OCI-M1 (cell line): ENCODE measurements at places on chromosomes 2 and 18.

GRCh38 chr18:41818381-41819355 is 136.4 kb upstream of the PIK3C3 start:
- no peak for DNase-seq

DNA sequence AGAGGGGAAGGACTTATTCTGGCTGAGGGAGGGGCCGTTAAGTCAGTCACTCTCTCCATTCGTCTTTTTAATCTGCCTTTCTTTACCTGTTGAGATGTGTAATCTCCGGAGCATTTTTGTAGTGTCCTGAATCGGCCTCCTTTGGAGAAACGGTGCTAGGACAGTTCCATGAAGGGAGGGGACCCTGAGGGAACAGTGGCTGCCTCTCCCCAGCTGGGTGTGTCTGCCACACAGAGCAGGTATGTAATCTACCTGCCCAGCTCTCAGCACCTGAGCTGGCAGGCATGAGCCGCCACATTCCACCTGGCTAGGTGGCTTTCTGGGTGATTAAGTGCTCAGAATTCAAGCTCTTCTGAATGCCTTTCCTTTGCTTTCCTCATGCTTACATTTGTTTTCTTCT is 131.2 kb downstream of the WDSUB1 start:
- DNase-seq = no peak

DNA sequence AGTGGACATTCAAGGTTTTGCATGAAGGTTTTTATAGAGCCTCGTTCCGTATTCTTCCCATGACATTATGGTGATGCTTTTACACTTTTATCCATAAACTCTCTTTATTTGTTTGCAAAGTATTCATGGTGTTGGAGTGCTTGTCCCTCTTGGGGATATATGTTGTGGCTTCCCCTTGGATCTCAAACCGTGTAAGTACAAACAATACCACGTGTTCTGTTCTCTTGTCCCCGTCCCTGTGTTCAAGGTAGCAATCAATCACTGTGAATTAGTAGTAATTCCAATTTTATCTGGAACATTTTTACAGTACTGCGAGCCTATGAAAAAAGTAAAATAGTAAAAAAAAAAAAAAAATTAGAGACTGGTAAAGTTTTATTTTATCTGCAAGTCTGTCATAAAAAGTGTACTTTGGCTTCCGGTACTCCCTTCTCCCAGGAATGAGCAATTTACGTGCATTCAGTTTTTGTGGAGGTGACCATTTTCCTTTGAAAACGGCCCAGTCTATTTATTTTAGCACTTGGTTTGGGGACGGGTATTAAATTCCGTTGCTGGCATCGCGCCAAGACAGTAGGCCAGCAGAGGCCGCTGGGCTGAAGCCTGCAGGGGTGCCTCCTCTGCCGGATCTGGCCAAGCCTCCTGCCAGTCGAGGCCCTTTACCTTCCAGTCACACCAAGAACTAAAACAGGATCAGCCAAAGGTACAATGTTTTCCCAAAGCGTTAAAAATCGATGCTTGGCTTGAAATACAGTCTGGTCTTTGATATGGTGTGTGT is 175.7 kb downstream of the SOCS6 start:
- DNase-seq = peak; percentile 90

GRCh38 chr2:188909036-188909435 is 65.1 kb upstream of the COL3A1 start:
- DNase-seq = no peak

DNA sequence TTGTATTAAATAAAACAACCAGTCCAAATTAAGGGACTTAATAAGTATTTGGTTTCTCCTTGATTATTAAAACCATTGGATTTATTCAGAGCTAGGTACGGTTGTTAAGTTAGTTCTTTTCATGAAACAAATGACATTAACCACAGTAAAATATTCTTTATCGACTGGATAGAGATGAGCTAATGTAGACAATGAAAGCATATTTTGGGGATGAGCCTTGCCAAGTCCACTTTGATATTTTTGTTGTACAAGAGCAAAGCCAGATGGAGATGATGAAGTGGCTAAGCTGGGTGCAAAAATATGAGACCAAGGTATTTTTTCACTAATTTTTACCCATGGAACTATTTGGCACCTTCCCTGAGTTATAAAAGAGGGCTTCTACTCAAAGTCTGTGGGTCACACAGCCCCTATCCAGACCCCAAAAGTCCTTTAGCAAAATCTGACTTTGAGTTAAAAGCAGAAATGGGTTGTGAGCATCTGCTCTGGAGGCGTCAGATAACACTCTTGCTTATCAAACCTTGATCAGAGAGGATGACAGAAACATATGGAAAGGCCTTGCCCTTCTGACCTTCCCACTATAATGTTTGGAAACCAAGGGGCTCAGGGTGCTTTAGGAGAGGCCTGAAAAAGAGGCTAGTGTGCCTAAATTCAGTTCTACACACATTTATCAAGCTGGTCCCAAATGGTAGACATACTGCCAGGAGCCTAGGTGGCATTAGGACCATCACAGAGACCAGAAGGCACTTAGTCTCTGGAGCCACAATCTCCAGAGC is 456.8 kb downstream of the MTX2 start:
- no peak for DNase-seq

GRCh38 chr2:99772591-99773331 is 282.9 kb upstream of the REV1 start:
- DNase-seq = peak; percentile 17

- DNase-seq = peak; percentile 27
These were observed 1008.6 kb downstream of the TSN start for GRCh38 chr2:122764014-122764413.

- DNase-seq = peak; percentile 94
These were observed 45.2 kb upstream of the ST3GAL5 start for GRCh38 chr2:85933753-85934594.

GRCh38 chr18:38368886-38369285 is 803.3 kb upstream of the CELF4 start:
- DNase-seq = no peak

- DNase-seq = no peak
These were observed 56.8 kb downstream of the ATOH8 start for GRCh38 chr2:85810371-85811179.

GRCh38 chr18:69518989-69519388 is 118.3 kb downstream of the DOK6 start:
- DNase-seq = no peak

DNA sequence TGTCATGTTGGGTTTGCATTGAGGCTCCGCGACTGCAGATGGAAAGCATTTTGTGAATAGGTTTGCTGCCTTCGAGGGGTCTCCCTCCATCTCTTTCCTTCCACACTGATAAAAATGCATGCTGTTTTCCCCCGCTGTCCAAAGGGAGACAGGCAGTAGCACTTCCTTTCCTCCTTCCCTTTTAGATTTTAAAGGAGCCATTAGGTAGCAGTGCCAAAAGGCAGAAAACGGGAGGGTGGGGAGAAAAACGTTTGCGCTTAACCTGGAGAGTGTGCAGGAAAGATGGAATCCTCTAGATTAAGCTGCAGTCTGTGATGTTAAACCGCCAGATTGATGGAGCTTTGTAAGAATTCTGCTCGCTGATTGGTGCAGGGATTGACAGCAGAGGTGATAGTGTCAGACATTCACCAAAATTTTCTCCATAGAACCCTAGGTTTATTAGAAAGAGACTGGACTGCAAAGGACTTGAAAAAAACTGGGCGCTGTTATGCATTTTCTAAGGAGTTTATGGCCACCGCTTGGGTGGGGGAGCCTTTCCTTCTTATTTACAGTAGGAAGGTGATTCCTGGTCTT is 688 bp downstream of the MAPRE2 start:
- peak; percentile 69 for DNase-seq

GRCh38 chr18:43876748-43877147 is 599.5 kb upstream of the SYT4 start:
- no peak for DNase-seq

GRCh38 chr2:118847762-118848172 is 319 bp upstream of the EN1 start:
- DNase-seq = no peak

DNA sequence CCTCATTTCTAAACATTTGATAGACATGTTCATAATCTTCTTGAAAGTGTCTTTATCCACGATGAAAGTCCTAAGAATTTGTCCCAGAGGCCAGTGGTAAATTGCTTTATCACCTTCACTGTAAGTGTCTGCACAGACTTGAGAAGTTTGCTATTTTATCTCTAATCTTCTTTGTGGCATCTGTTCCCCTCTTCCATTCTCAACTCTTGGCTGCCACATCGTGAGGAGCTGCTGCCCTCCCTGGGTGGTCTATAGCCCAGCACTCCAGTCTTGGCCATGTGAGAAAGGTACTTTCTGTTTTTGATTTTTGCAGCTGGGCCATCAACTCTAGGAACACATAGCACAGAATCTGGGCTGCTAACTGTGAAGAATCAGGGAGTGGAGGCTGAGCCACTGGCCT is 45.5 kb downstream of the SLC14A2 start:
- DNase-seq = peak; percentile 18

GRCh38 chr2:197993363-197993762 is 189.0 kb downstream of the PLCL1 start:
- no peak for DNase-seq

- DNase-seq = no peak
These were observed 101.7 kb downstream of the FAM210A start for GRCh38 chr18:13624563-13625237.

DNA sequence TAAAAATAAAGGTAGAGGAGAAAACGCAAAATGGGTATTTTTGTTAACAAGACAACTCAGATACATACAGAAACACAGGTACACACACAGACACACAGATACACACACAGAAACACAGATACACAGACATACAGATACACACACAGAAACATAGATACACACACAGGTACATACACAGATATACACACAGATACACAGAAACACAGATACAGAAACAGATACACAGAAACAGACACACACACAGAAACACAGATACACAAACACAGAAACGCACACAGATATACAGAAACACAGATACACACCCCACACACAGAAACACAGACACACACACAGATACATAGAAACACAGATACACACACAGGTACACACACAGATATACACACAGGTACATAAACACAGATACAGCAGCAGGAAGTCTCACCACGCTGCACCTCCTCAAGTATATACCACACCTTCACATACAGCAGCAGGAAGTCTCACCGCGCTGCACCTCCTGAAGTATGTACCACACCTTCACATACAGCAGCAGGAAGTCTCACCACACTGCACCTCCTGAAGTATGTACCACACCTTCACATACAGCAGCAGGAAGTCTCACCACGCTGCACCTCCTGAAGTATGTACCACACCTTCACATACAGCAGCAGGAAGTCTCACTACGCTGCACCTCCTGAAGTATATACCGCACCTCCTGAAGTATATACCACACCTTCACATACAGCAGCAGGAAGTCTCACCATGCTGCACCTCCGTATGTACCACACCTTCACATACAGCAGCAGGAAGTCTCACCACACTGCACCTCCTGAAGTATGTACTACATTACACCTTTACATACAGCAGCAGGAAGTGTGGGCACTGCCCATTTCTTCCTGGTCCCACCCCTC is 250.5 kb downstream of the HDAC4 start:
- no peak for DNase-seq

DNA sequence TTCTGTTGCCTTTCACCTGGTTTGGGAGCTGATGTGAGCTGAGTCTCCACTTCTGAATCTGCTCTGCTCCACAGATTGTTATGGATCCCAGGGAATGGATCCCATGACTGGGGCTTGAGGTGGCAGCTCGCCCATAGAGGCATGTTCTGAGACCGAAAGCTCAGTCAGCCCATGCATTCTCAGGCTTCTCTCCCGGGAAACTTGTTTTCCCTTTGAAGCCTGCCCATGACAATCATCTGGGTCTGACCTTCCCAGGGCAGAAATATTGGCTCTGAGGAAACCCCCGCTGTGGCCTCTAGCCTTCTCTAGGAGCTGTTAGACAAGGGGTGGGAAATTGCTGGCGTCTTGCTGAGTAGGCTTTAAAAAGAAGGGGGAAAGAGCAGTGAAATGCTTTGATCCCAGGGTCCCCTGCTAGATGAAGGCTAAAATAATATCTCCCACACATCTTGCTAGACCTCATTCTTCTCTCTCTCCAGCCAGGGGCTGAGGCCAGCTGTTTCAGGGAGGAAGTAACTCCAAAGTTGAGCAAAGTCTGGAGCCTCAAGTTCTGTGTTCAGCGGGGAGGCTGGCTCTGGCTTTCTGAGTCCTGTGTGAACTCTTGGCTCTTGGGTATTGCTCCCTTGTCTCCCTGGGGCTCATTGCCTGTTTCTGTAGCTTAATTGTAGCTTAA is 2.0 kb downstream of the VAMP8 start:
- DNase-seq = peak; percentile 11

DNA sequence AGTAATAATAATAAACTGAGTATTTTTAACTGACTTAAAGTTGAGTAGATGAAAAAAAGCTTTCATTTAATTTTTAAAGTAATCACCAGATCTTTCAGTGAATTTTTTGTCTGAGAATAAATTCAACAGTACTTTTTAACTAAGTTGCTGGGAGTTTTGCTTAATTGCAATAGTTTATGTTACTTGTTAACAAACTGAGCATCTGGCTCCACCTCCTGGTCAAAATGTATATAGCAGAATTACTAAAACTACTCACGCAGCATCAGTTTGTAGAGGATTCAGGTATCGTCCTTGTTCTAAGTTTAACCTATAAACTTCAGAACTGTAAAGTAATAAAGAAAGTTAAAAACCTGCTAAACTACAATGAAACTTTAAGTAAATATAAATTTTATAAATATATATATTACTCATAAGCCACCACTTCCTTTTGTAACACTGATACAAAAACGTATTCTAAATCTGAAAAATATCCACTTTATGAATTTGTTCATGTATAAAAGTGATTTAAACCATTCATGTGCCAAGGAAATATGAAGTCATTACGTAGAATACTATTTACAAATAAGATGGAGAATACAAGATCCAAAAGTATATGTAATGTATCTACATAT is 21.3 kb downstream of the NOL10 start:
- peak; percentile 84 for DNase-seq

GRCh38 chr18:9696701-9697100 is 11.4 kb upstream of the RAB31 start:
- no peak for DNase-seq

GRCh38 chr2:140851258-140851981 is 1279.4 kb downstream of the LRP1B start:
- DNase-seq = no peak

DNA sequence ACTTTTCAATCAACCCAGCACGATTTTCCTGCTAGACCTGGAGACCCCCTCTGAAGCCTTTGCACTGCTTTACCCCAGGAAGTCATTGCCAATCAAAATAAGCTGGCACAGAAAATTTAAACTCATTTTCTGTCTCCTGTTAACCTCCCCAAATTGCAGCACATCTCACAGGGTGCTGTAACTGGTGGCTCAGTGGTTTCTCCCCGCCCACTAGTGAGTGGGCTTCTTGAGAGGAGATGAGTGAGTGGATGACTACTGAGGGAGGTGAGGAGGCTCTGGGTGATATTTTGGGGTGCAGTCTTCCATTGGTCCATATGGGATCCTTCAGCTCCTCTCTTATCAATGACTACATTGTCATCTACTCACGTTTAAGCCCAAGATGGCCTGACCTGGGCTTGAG is 239.8 kb upstream of the HS6ST1 start:
- DNase-seq = no peak

DNA sequence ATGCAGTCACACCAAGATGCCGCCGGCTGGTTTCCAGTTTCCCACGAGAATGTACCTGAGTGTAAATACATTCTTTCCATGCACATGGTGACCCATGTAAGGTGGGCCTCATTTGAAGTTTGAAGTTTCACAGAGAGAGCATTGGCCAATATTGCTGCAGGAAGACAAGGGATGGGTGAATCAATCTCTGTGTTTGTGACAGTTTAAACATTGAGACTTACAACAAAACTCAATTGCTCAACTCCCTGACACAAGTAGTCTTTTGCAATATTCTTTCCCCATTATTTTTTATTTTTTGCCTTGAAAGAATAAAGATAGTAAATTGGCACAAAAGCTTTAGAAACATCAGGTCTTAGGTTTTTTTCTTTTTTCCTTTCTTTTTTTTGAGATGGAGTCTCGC is 5.1 kb downstream of the SERPINB2 start:
- DNase-seq = no peak
